ENCODE measurements at places on chromosomes 3 and 15.
A peak's percentile ranks its signal among the peaks of the same experiment; 100 is the strongest.

DNA sequence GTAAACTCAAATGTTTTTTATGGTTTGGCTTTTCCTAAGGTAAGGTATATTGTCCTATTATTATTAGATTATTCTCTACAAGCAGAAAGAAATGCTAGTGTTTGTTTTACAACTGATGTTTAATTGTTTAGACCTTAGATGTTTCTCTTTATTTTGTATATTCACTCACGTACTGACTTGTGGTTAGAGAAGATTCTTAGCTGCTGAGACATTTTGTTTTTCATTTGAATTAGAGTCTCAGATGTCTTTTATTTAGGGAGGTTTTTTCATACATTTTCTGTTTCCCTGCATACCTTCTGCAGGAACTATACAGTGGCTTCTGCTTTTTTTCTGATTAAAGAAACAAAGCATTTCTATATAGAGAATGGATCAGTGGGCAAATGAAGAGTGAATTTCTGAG lies 110.9 kb downstream of the MYRIP start:
- no peak for DNase-seq

DNA sequence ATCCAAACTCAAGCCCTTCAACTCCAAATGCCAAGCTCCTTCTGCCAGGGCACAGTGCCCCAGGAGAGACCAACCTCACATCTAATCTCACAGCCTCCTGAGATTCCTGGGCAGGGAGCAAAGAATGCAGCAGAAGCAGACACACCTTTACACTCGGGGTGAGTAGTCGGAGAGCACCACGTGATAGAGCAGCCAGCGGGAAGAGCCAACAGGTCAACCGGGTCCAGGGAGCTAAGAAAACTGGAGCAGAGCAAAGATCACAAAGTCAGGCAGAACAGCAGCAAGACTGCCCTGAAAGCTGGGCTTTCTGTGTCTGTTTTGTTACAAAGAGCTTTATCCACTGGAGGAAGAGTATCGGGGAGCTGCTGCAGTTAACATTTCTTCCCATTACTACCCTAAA lies 4.2 kb downstream of the B3GALNT1 start:
- DNase-seq: no peak

- no peak for DNase-seq
Observed at GRCh38 chr15:41231422-41232226, 556 bp downstream of the CHP1 start.

- no peak for DNase-seq
Observed at GRCh38 chr15:82624008-82624407, 23.2 kb downstream of the CPEB1 start.

DNA sequence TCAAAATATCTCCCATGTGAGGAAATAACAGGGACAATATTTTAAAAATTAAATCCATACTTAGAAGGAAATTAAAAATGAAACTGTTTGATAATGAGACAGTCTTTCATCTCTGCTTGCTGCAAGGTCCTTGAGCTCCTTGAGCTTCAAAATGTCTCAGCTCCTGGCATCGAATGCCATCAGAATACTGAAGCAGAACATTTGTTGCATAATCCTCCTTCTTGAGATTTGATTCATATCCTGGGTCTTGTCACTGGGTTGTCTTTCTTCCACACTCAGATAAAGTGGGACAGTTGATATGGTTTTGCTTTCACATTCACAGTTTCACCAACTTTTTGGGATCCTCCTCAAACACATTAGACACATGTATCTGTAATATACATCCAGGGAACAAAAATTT lies 27.8 kb downstream of the COL8A1 start:
- DNase-seq: no peak

DNA sequence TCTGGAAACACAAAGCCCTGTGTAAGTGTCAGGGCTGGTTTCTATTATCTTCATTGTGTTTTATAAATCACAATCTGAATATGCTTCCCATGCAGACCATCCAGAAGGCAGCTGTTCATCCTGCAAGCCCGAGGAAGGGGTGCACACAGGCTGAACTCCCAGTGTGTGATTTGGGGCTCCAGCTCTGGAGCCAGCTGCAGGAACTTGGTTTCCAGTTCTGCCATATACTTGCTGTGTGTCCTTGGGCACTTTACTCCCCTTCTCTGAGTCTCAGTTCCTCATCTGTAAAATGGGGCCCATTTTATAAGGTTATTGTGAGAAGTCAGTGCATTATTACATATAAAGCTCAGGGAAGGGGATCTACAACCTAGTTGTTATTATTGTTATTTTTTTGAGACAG lies 22.6 kb downstream of the CYP8B1 start:
- DNase-seq: no peak

DNA sequence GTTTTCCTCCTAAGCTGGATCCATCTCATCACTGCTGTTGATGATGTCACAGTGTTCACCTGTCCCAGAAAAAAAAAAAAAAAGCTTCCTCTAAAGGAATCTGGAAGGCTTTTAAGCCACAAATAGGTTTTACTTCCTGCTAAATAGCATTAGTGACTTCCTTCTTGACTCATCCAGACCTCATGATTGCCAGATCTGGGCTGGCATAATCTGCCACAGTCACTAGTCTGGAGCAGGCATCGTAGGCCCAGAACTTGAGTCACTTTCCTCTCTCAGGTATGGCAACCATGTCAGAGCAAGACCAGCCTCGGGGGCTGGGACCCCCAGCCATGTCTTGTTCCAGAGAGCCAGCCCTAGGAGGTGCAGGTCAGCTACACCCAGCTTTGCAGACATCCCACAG lies 266.5 kb upstream of the CADM2 start:
- DNase-seq: no peak

DNA sequence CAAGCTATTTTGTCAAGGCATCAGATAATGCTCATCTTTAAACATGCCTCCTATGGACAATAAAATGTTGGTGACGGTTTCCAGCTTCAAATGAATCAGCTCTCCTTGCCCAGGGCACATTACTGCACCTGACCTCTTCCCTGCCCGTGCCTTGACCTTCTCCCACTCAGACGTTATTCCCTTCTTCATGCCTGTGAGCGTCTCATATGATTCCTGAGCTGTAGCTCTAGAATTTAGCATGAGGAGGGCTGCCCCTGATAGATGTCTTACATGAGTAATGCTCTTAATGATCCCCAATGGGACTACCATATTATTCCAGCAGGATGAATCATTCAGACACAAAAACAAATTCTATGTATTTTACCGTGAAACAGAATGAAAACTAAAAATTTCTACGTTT lies 762.7 kb downstream of the ROBO1 start:
- DNase-seq: no peak

- DNase-seq: peak; percentile 8
Observed at GRCh38 chr15:88331291-88331690, 74.8 kb upstream of the NTRK3 start.

- no peak for DNase-seq
Observed at GRCh38 chr3:172856795-172857742, 106.5 kb downstream of the ECT2 start.

DNA sequence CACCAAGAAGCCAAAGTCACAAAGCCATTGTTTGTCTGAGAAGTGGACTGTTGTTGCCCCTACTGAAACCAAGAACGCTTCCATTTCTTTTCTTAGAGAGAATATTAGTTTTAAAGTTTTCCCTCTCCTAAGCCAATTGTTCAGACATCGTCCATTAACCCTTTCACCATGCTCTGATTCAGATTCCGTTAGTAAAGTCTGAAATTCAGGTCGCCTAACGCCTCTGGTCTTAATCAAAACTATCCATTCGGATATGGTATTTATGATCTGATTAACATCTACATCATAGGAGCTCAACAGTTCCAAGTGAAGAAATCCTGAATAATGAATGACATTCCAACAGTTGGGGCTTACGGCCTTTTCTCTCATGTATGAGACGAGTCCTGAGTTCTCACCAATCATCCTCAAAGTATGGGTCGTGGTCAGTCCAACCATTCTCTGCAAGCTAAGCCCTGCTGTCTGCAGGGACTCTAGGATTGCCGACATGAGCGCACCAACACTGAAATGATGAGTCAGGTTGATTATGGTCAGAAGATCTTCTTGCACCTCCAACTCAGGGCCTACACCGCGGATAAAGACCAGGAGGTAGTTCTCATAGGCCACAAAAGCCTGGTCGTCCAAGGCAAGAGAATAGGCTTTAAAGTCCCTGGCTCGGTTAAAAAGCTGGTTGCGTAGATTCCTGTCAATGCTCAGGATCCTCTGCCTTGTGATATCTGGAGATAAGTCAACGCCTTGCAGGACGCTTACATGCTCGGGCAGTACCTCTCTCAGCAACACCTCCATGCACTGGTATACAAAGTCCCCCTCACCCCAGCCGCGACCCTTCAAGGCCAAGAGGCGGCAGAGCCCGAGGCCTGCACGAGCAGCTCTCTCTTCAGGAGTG lies 767 bp downstream of the EPM2AIP1 start:
- no peak for DNase-seq

DNA sequence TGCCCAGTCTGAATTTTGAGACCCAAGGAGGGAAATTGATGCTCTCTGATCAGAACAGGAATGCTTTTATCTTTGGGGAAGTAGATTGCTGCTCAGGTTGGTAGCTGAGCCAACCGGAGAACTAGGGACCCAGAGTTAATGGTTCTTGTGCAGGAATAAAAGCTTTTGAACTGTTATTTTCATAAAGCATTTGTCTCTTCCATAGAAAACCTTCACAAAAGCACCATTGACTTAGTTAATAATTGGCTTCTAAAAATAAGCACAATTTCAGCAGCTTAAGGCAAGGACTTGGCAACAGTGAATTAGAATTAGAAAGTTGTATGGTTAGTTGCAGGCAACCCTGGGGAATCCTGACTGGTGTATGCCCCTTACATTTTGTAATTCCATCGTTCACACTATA lies 53.8 kb downstream of the MAP2K1 start:
- DNase-seq: no peak

GRCh38 chr15:60839510-60840211 lies 360.7 kb upstream of the ICE2 start:
- DNase-seq: no peak

- DNase-seq: no peak
Observed at GRCh38 chr15:98393471-98393870, 254.9 kb upstream of the IGF1R start.

DNA sequence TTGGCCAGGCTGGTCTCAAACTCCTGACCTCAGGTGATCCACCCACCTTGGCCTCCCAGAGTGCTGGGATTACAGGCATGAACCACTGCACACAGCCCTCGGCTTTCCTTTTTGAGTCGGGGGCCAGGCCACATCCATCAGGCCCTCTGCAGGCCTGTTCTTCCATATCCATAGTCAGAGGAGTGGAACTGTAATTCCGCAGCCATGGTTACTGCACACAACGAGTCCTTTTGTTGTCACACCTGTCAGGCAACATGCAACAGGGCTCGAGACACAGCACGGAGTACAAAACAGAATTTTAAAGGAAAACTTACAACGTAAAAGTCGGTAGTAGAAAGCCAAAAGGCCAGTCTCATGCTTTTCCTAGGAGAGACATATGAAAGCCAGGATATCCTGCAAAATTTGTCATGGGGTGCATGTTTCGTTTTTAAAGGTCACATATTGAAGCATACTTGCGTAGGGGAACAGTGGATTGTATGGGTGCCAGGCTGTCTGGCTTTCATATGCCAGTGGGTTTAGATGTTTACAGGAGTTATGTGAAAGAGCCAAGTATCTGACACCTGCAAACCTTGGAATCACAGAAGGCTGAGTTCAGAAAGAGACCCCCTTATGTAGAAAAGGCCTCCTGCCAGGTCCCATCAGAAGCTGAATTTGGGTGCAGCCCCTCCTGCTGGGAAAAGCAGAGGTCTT lies 63.2 kb upstream of the LPP start:
- DNase-seq: no peak

DNA sequence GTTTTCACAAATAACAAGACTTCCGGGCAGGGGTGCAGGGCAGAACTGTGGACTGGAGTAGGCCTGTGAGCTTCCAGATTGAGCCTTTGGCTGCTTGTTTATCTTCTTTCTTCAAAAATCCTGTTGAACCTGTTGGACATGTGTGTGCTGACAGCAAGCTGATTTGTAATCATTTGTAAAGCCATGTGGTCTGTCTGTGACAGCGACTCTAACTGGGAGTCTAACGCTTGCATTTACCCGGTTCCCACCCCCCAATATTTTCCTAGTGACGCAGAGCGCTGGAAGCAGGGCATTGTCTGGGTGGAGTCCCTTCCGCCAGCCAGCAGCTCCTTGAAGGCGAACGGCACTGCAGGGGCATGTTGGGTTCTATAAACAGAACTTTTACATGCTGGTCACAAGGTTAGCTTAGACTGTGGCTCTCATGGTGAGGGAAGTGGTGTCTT lies 85.7 kb upstream of the MYZAP start:
- no peak for DNase-seq

DNA sequence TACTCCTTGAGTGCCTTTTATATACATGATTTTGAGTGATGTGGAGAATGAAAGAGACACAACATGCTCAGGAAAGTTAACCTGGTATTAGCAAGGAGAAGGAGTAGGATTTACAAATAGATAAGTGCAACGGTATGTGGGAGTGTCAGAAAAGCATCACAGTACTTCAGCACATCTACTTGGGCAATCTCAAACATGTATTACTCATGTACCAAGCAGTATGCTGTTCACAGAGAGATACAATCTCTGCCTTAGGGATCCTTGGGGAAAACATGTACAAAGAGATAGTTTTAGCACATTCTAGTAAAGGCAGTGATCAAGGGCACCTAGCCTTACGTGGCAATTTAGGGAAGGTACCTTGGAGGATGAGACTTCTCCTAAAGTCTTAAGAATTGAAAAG lies 146.5 kb downstream of the FILIP1L start:
- DNase-seq: no peak

DNA sequence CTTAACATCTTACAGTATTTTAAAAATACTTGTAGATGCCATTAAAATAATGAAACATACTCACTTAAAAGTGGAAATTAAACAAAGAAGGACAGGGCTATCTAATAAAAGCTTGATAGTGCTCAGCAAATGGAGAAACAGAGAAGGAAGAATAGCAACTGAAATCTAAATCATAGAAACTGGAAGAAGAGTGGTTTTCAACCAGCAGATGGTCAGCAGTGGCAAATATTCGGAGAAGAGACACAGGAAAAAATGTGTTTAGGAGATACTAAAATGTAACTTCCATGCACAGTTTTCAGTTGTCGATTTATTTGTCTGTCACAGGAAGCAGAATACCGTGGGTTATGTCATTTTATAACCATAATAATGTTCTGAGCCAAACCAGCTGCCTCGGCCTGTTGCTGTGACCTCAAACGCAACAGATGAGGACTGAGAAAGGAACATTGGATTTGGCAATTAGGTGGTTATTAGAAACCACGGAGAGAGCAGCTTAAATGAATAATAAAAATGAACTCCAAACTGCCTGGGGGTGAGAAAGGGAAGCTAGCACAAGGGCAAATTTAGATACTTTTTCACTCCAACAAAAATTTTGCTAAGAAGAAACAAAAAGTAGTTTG lies 246.6 kb upstream of the KCNMB2 start:
- no peak for DNase-seq

GRCh38 chr15:75235051-75235673 lies 23.0 kb upstream of the GOLGA6C start:
- DNase-seq: no peak

GRCh38 chr3:121690777-121691405 lies 30.2 kb upstream of the HCLS1 start:
- no peak for DNase-seq

GRCh38 chr15:99211926-99212325 lies 37.5 kb downstream of the TTC23 start:
- DNase-seq: no peak
